ENCODE measurements at places on chromosomes 4 and X.

- DNase-seq: no peak
Observed at GRCh38 chr4:101790521-101791181, at the start of gene BANK1. TSS of gene BANK1 (plus strand) at chr4:101790730. CDS start at chr4:101790881, 151 bp downstream.

DNA sequence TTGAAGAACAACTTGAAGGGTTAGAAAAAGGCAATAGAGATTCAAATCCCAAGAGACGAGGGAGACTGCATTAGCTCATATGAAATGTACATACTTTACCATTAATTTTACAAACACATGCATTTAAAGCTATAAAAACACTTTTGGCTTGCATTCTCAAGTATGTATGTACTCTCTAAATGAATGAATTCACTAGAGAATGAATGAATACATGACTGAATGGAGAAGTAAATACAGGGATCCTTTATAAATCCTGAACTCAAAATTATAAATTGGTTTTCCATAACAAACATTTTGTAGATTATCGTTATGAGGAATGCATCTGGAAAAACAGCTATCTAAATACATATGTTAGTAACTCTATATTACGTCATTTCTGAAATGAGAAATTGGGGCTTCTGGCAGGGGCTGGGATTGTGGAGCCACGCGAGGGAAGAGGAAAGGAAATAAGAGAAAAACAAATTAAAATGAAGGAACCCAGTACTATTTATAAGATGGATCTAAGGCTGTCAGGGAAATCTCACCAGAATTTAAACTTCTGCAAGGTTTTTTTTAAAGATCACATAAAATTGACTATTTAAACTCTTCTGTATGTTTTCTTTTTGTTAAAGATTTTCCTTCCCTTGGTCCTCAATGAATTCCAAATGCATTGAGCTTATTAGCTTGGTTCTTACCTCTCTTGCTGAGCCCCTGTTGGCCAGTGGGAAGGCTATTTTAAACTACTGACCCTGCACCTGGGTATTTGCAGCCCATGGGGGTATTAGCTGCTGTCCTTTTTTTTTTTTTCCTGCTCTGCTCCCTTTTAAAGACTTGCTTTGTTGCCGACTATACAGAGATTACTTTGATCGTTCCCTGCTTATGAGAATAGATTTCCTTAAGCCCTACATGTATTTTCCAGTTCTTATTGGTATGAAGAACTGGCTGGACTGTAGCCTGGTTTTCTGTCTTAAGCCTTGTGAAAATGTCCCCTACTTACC, 207.8 kb downstream of the ADGRL3 start:
- no peak for DNase-seq

GRCh38 chr4:23828020-23828715, 61.7 kb downstream of the PPARGC1A start:
- DNase-seq: no peak

GRCh38 chrX:40273356-40274050, 175.7 kb upstream of the BCOR start:
- no peak for DNase-seq

- no peak for DNase-seq
Observed at GRCh38 chr4:102501447-102501696, 213 bp downstream of the NFKB1 start.

DNA sequence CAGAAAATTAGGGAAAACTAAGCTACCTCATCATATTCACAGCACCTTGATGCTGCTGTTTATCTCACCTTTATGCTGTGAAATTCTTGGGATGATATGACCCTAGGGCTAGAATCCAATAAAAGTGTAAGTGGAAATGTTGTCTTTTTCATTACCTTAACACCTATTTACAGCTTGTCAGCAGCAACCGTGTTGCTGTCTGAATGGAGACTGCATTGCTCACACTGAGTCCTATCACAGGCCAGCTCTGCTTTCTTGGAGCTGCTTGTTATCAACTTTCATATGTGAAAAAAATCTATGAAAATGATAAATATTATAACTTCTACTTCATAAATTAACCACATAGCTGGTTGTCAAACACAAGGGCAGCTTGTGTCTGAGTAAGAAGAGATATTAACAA, 789.5 kb downstream of the TECRL start:
- no peak for DNase-seq

DNA sequence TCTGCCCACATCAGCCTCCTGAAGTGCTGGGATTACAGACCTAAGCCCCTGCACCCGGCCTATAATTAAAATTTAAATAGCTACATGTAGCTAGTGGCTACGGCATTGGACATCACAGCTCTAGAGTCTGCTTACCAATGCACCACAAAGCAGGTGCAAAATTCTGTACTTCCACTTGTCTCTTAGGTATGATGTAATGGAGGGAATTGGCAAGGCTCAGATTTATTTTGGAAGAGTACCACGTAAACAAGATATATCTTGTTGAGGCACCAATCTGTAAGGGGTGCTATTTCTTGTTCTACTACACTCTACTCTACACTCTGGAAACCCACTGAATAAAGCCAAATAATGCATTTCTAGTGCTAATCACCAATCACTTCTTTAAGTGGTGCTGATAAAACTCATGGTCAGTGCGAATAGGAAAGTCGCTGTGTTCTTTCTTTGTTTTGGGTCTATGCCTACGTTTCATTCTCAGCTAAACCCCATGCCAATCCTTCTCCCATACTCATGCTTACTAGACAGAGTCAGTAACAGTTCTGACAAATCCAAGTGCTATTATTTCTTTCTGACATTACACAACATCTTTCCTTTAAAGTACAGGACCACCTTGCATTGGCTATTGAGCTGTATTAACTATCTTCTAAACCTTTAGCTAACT, 92.3 kb downstream of the GC start:
- DNase-seq: no peak

Data from activated naive CD4-positive, alpha-beta T cell (primary cell).